ENCODE measurements at places on chromosomes 4 and X.

- DNase-seq = no peak
These were observed 3.7 kb upstream of the IL13RA2 start for GRCh38 chrX:115021121-115021520.

DNA sequence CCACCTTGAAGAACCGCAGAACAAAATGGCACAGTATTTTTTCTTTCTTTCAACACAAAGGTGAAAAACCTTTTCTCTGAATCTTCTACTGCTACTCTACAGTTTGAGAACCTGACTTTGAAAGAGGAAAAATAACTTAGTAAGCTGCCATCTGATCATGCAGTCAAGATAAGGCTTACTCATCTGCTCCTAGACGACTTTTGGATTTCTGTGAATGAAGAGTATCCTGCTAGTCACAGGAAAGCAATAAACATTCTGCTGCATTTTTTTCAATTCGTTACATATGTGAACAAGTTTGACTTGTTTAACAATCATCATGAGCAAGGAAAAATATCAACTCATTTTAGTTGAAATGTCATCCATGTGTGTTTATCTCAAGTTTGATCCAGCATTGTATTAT, 25.2 kb downstream of the TIGD2 start:
- DNase-seq = peak; percentile 35

GRCh38 chr4:83759611-83760010, 223.7 kb downstream of the GPAT3 start:
- no peak for DNase-seq

DNA sequence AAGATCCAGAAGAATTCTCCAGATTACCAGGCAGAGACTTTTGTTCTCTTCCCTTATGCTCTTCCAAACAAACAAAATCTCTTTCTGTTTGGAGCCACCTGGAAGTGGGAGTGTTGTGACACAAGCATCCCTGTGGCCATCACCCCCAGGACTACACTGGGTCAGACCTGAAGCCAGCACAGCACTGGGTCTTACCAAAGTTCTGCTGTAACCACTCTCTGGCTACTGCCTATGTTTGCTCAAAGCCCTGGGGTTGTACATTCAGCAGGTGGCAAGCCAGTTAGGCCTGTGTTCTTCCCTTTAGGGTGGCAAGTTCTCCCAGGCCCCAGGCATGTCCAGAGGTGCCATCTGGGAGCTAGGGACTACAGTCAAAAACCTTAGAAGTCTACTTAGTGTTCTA, 43.7 kb upstream of the MAOA start:
- DNase-seq = no peak

GRCh38 chr4:2283199-2283711, 21.3 kb upstream of the MXD4 start:
- DNase-seq = no peak

DNA sequence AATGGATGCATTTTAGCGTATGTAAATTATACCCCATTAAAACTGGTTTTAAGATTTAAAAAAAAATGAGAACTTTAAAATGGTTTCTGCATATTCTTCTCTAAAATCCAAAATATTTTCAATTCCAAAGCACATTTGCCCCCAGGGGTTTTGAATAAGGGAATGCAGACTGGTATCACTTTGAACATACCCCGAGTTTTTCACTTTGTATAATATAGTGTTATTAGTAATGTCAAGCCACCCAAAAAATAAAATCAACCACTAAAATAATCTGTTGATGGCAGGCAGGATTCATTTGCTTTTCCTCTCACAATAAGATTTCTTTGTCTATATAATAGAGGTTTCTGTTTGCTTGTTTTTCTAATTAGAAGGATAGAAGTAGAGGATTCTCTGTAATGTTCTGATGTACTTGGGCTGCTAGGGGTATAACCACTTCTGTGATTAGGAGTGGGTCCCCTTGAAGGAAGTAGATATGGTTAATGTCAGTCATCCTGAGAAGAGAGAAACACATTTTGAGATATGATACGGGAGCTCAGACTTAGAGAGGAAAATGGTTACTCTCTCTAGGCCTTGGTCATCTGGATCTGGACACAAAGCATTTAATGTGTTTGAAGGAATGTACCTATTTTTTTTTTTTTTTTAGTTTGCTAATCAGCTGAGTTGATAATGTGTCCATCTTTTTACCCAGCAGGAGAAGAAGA, 9.3 kb upstream of the LIN54 start:
- DNase-seq = no peak

DNA sequence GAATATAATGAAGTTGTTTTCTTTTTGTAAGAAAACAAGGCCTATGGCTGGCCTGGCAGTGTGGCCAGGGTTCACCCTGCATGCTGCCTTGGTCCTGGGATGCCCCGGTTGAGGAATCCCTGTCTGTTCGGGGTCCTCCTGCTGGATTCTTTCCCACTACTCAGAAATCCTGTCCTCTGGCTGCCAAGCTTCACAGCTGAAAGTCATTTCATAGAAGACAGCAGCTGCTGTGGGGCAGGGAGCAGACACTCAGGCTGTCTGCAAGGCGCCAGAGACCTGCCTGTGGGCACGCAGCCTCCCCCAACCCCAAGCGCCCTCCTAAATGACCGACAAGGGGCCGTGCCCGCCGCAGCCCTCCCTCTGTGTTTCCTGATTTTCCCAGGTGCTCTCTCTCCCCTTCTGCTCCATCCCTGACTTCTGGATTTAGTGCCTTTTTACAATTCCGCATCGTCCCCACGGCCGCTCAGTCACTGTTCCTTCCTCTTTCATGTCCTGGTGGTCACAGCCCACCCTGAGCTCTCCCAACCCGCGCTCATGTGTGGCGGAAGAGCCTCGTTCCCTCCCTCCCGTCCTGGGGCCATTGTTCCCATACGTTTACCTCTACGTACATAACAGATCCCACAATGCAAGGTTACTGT, 27.5 kb downstream of the ZFYVE28 start:
- DNase-seq = no peak

DNA sequence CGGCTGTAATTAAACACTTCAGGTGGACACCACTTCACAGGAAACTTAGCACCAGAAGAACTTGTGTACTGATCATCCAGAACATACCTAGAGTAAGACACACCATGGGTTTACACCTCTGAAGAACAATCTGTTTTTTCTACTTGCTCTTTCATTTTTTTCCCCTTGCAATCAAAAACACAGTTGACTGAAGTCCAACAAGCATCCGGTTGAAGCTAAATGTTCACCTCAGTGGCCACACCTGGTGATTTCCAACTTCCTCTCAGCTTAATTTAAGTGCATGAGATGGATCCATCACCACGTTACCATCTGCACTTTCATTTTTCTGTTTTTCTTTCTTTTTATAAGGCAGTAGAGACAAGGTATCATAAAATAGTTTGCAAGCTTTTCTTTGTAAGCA, 4.9 kb upstream of the TXK start:
- DNase-seq = no peak

GRCh38 chrX:18887177-18887824, 96.6 kb downstream of the PHKA2 start:
- DNase-seq = no peak

DNA sequence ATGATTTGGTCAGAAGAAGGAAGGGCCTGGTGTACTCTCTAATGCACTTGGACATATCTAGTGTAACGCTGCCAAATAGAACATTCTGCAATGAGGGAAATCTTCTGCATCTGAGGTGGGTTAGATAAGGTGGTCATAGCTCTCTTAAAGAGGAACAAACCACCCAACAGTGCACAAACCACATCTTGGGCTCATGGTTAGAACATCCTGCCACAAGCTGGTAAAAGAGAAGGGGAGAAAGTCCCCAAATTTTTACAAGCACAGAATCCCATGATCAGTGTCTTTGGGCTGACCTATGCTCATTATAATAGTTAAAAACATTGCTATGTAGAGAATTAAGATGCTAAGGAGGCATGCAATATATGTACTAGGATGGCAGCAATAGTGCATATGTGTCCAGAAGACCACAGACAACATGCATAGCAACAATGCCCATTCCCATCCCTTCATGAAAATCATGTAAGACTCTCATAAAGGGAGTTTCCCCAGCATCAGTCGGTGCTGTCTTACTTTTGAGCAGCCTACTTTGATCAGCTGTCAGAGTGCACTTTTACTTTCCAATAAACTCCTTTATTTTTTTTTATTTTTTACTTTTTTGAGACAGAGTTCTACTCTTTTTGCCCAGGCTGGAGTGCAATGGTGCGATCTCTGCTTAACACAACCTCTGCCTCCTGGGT, 99.7 kb upstream of the SLC7A11 start:
- no peak for DNase-seq

- DNase-seq = peak; percentile 37
These were observed 26.4 kb upstream of the TMPRSS11B start for GRCh38 chr4:68271851-68272357.

GRCh38 chr4:27027428-27027827, 166.8 kb downstream of the STIM2 start:
- no peak for DNase-seq

GRCh38 chr4:108988464-108989195, 225.8 kb upstream of the ETNPPL start:
- no peak for DNase-seq

DNA sequence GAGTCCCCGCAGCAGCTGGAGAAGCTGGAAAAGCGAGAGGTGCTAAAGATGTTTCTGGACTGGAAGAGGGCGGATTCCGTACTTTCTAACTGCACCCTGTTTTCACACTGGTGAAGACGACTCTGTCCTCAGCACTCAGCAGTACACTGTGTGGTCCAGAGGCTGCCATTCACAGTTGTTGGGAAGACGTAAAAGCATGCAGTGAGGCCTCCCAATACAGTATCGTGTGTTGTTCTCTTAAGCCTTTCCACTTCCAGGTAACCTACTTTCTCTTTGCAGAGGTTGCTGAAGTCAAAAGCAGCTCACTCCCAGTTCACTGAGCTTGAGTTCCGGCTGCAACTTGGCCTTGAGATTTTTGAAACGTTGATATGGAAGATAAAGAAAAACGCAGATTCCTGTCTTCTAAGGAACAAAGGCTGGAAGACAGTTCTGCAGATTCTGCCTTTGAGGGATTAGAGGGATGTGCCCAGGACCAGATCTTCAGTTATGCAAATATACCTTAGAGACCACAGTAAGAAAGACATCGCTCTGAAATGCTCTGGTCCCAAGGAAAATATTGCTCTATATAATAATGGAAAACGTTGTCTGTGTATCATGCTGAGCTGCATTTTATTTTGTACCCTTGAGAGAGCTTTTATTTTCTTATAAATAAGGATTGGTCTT, 540.9 kb downstream of the TRIML1 start:
- no peak for DNase-seq

DNA sequence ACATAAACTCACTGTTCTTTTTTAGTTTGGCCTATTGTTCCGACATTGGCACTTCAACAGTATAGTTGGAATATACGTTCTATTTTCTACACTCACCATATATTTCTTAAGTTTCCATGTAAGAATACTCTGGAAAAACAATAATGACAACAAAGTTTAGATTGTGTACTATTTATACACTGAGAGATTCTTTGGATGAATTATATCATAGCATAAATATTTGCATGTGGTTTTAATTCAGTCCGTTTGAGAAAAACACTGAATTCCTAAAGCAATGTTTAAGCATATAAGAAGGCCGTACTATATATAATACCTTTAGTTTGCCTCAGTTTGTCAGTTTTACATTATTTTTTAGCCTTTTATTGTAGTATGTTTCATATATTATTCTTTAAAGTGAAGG, 82.4 kb downstream of the RAP1GDS1 start:
- no peak for DNase-seq

DNA sequence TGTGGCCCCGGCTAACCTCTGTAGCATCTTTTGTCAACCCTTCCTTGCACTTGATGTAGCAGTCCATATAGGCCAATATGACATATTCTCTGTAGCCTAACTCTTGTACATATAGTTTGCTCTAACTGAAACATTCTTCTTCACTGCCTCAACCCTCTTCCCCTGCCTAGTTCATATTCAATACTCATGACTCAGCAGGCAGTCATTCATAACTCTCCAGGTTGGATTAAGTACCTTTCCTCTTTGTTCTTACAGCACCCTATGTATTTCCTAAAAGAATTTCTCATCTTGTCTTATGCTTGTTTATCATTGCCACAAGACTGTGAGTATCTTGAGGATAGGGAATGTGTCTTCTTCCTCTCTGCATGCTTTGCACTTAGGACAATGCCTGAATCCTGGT, 76.9 kb downstream of the TMLHE start:
- DNase-seq = no peak

DNA sequence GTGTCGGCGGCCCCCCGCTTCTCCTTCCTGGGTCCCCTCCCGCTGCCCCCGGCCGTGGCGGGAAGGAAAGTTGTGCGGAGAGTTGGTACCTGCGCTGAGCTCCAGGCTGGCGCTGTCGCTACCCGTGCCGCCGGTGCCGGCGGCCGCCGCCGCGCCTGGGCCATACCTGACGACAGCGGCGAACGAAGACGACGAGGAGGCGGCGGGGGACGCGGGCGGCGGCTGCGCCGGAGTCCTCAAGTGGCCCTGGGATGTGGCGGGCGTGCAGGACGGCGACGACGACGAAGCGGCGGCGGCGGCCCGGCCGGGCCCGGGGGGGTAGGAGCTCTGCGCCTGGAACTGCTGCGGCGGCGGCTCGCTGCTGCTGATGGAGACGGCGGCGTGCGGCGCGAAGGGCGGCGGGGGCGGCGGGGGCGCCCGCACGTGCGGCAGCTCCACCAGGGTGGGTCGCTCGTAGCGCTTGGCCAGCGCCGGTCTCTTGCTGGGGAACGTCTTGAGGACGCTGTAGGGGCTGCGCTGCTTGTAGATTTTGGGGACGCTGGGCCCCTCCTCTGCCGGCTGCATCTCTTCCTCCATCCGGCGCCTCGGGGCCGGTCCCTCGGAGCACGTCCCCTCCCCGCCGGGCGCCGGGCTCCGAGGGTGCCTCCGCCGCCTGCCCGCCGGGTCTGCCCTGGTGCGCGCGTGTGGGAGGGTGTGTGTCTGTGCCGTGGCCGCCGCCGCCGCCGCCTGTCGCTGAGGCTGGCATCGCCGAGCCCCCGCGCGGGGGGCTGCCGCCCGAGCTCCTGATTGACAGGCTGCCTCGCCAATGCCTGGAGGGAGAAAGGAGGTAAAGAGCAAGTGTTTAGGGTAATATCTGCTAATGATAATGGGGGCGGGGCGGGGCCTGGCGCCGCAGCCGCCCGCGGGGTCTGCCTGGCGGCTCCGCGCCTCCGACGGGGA, 618 bp downstream of the BEND4 start:
- DNase-seq = no peak

GRCh38 chr4:174036576-174036975, 246.9 kb downstream of the FBXO8 start:
- DNase-seq = no peak

DNA sequence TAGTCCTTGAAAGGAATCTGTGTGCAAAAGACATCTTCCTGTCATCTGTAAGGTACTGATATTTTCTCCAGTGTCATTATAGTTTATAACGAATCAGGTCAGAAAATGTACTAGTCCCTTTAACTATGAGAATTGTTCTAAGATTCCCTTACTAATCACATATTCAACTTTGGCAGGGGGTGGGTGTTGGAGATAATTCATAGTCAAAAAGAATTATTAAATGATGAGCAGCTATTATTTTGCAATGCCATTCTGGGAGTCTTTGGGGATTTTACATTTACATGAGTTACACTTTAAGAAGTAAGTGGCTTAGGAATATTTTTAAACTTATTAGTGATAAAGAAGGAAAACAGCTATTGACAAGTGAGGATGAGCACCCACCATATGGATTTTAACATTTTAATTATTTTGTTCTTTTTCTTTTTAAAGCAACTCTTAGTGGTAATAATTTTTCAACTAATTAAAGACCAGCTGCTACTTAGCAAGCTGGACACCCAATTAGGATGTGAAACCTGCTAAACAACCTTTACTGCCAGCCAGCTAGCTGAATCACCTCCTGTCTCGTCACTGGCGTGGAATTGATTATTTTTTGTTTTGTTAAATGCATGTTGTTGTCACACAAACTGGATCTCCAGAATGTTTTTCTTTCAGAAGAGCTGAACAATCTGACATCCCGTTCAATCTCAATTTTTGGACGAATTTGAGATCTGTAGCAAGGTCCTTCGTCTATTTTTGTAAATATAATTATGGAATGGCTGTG, 219.2 kb downstream of the ARAP2 start:
- no peak for DNase-seq

- no peak for DNase-seq
These were observed 1.6 kb downstream of the GRIA3 start for GRCh38 chrX:123185721-123186120.

All from AG09309 (cell line).